HT-29 (cell line): ENCODE measurements at places on chromosomes 1 and 21. TPM values are rescaled to one million over a fixed set of nuclear protein-coding genes. Genes with fewer than 3 reads are reported as not detected.

Gene ZNF648
- total RNA-seq = not detected in 2 replicates

Gene SUSD4
- 0.20 and 0.21 TPM in 2 replicates for total RNA-seq

Gene UBE2U
- not detected in 2 replicates for total RNA-seq

Gene AVPR1B
- total RNA-seq = not detected in 2 replicates

Gene MRPL37
- total RNA-seq = 166 and 170 TPM in 2 replicates

Gene CRNN
- not detected in 2 replicates for total RNA-seq

Gene GUCA2A
- total RNA-seq = 0.69 and 1.7 TPM in 2 replicates

Gene C1orf94
- not detected in 2 replicates for total RNA-seq

Gene PADI4
- not detected in 2 replicates for total RNA-seq

Gene ZNF593
- total RNA-seq = 170 and 217 TPM in 2 replicates

Gene TLCD4
- total RNA-seq = 1.3 and 1.4 TPM in 2 replicates

Gene HLX
- not detected in 2 replicates for total RNA-seq

Gene OR6K2
- not detected in 2 replicates for total RNA-seq

Gene MAP10
- not detected in 2 replicates for total RNA-seq

Gene UBIAD1
- 15.9 and 18.1 TPM in 2 replicates for total RNA-seq

- DNase-seq = no peak
These were observed 44.0 kb downstream of the LRRC71 start for GRCh38 chr1:156964441-156964840.

GRCh38 chr1:100528871-100529270 is 9.1 kb upstream of the GPR88 start:
- no peak for DNase-seq

GRCh38 chr1:18144916-18145647 is 37.5 kb downstream of the IGSF21 start:
- no peak for DNase-seq

DNA sequence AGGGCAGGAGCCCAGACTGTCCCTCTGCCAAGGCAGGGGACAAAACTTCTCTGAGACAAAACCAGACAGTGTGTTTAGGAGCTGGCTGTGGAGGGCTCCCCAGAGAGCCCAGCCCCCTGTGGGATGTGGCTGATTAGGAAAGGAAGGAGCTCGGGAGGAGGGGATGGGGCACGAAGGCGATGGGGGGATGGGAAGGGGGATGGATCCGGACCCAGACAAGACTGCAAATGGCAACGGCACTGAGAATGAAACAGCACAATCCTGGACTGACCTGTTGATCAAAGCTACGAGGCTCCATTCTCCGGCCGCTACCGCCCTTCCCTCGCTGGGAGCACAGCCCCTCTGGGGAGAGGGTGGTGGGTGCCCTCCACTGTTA is 33.1 kb downstream of the FOXO6 start:
- no peak for DNase-seq

DNA sequence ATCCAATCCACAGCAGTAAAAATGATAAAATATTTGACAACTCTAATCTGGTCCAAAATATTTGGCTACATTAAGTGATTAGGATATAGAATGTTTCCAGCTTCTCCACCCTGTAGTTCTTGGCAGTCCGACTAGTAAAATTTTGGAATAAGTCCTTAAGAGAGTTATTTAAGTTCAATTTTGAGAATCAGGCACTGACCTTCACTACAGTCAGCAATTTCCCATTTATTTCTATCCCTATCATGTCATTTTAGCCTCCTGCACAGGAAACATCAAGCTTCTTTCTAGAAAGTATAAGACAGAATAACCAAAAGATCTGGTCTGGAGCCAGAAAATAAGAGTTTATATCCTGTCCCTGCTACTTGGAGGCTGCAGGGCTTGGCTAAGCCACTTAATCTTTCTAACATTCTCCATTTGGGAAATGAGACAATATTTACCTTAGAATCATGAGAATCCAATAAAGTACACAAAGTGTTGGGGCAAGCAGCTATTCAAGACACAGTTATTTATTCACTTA is 162.2 kb downstream of the DPYD start:
- no peak for DNase-seq

DNA sequence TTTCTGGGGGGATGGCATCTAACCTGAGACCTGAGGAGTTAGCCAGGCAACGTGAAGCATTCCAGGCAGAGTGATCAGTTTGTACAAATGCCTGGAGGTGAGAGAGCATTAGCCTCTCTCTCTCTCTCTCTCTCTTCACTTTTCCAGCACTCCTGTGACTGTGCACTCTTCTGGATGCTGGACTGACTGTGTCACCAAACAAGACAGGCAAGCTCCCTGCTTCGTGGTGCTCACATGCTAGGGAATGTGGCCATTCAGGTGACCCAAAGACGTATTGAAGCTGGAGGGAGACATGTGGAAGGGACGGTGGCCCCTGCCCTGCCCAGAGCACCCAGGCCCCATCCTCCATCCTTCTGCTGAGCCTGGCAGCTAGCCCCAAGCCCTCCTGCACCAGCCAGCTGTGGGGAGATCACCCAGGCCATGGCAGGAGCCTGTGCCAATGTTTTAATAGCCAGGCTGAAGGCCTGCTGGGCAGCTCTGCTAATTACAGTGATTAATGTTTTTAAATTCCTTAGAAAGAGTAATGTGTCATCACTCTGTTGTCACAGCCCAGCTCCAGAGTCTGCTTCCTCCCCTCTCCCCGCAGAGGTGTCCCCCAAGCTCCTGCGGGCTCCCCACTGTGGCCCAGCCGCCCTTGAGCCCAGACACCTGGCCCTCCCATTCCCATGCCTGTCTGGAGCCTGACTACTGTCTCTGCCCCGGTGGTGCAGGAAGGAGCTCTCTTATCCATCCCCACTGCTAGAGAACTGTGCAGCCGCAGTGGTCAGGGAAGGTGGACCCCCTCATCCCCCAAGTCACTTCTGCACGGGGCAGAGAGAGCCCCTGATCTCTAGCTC is 48.9 kb downstream of the UBIAD1 start:
- no peak for DNase-seq

GRCh38 chr1:115275216-115275615 is 62.8 kb downstream of the NGF start:
- peak; percentile 30 for DNase-seq

DNA sequence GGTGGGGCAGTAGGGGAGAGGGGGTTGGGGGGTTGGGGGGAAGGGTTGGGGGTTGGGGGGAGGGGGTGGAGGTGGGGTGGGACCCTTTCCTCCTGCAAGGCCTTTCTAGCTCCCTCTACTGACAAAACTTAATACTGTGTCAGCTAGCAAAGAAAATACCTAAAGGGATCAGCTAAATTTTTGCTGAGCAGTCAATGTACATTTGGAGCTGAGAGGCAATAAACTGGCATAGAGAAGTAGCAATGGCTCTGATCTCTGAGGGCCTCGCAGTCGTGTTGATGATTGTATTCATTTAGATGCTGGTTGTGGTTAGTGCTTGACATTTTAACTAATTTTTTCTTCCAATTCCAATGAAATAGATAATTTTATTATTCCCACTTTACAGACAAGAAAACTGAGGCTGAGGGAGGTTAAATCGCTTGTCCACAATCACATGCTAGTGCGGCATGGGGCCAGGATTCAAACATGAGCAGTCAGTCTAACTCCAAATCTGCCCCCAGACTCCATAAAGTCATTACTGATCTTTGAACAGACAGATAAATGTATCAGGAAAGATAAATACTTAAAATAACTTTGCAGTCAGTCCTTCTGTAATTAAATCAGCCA is 357.1 kb downstream of the DISC1 start:
- no peak for DNase-seq

GRCh38 chr21:44874497-44875315 is 1.2 kb upstream of the PTTG1IP start:
- DNase-seq = no peak

DNA sequence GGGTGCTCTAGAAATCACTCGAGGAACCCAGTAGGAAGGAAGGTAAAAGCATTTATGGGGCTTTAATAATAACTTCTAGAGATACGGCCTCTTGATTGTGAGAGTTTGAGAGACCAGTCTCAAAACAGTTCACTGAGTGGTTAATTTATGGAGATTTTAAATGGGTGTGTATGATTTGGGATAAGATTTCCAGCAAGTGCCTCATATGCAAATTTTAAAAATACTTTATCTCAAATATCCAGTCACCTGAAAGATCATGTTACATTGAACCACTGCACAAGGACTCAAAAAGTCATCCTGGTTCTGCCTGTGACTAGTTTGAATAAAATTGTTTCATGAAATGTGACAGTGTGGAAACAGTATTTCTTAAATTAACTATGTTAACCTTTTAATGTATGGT is 64.5 kb downstream of the HUNK start:
- DNase-seq = no peak

GRCh38 chr1:37174876-37175275 is 140.6 kb upstream of the GRIK3 start:
- no peak for DNase-seq

- DNase-seq = peak; percentile 46
These were observed 31.1 kb downstream of the EEIG2 start for GRCh38 chr1:108590957-108591356.

GRCh38 chr1:215114154-215114933 is 31.8 kb downstream of the KCNK2 start:
- DNase-seq = peak; percentile 84

GRCh38 chr1:170049176-170049800 is 25.2 kb downstream of the KIFAP3 start:
- no peak for DNase-seq

DNA sequence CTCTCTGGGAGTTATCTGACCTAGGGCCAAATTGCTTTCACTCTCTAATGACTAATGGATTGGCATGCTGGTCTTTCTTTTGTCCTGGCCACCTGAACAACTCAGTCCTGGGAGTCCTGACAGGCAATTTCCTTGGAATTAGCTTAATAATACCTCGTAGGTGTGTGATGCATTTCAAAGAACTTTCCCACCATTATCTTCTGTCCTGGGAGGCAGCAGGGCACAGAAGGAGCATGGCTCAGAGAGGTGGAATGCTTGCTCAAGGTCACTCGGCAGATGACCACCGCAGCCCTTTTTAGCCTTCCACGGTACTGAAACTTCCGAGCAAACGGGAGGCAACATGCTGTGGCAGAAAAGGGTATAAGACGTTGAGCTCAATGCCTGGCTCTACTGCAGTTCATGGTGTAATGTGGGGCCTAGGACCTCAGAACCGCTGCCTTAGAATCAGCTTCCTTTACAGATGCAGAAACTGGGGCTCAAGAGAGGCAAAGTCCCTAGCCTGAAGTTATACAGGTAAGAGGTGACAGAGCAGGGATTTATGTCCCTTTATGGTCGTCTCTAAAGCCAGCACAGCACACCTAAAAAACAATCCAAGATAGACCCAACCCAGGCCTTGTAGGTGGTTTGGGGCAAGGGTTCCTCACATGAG is 3.2 kb downstream of the ID3 start:
- DNase-seq = no peak

- DNase-seq = no peak
These were observed 431.3 kb downstream of the MRPL39 start for GRCh38 chr21:25175938-25176337.

- DNase-seq = no peak
These were observed 623.3 kb upstream of the TMPRSS15 start for GRCh38 chr21:19026911-19027310.

- DNase-seq = peak; percentile 30
These were observed 9.1 kb upstream of the ATAD3B start for GRCh38 chr1:1462318-1462966.

- DNase-seq = no peak
These were observed 228.9 kb downstream of the TNR start for GRCh38 chr1:175514387-175514953.

- DNase-seq = no peak
These were observed 63.9 kb downstream of the LYST start for GRCh38 chr1:235802573-235803346.

- no peak for DNase-seq
These were observed 84.9 kb upstream of the CXADR start for GRCh38 chr21:17427831-17428483.

DNA sequence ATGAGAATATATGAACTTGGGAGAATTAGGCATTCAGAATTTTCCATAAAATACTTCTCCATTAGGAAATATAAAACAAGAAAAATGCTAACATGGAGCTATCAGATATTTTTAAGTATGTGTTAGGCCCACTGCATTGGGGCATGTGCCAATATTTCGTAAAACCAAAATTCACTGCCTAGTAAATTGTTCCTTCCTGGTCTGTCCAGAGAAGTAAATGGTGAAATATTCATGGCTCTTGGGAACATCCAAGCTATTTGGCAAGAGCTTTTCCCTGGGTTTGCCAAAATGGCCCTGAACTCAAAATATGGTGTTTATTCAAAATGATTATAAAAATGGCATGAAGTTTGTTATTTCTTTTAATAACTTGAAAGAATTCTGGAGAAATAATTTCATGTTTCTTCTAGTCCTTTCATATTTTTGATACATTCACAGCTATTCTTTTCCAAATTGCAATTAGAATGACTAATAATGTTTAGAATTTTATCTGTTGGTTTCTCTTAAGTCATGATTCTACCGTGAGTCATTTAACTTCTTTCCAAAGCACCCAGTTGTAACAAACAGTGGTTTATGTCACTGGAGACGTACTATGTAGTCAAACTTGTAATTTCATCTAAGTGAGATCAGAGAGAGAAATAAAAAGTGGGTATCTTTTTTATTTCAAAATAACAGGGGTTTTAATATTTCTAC is 25.7 kb upstream of the SLC19A2 start:
- no peak for DNase-seq

- no peak for DNase-seq
These were observed 687.7 kb upstream of the ADGRL4 start for GRCh38 chr1:79694241-79694640.

DNA sequence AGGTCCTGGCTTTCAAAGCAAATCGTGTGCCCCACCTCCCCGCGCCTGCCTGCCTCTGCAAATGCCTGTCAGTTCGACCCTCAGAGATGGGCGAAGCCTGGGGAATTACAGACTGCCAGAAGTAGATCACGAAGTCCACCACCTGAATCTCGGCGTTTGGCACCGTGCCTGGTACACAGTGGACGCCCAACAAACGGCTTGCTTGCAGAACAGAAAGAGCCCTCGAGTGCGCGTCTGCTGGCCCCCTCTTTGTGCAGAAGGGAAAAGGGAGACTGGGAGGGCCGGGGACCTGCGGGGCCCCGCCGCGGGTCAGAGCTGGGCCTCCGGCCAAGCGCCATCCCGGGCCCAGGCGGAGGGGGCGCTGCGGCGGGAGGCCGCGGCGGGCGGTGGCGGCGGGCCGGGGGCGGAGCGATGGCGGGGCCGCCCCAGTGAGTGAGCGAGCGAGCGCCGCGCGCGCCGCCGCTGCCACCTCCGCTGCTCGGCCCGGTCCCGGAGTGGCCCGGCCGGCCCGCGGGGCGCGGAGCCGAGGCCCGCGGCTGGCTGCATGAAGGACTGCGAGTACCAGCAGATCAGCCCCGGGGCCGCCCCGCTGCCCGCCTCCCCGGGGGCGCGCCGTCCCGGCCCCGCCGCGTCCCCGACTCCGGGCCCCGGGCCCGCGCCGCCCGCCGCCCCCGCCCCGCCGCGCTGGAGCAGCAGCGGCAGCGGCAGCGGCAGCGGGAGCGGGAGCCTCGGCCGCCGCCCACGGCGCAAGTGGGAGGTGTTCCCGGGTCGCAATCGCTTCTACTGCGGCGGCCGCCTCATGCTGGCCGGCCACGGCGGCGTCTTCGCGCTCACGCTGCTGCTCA is at the start of gene ZDHHC18:
TSS of gene ZDHHC18 (plus strand) at position 428 of the 845 bp plus-strand sequence. CDS start at position 545, 117 bp downstream.
- DNase-seq = peak; percentile 72
